ENCODE measurements at places on chromosomes 7 and 10.

DNA sequence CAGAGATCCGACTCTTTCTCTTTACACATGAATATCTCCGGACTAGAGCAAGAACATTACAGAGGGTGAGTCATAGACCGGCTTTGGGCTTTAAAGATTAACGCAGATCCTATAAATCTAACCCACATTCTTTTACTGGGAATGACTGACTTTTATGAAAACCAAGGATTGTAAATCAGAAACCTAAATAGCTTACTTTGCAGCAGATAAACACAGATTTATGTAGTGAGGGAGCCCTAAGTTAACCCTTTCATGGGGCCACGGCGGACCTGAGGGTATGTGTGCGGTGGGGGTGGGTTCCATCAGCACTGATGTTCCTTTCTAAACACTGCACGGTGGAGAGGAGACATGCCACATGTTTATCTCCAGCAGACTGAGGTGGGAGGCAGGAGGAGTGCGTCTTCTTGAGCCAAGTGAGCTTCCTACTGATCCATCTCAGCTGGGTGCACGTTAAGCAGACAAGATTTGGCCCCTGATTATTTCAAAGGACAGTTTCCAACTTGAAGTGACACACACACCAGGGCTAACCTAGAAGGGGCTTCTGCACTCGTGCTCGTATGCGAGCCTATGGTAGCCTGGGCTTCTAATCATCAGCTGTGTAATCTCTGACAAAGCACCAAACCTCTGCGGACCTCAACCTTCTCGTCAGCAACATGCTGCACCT, 127.6 kb downstream of the WDR11 start:
- no peak for DNase-seq

GRCh38 chr7:83259064-83259463, 96.4 kb upstream of the PCLO start:
- DNase-seq, result no peak

DNA sequence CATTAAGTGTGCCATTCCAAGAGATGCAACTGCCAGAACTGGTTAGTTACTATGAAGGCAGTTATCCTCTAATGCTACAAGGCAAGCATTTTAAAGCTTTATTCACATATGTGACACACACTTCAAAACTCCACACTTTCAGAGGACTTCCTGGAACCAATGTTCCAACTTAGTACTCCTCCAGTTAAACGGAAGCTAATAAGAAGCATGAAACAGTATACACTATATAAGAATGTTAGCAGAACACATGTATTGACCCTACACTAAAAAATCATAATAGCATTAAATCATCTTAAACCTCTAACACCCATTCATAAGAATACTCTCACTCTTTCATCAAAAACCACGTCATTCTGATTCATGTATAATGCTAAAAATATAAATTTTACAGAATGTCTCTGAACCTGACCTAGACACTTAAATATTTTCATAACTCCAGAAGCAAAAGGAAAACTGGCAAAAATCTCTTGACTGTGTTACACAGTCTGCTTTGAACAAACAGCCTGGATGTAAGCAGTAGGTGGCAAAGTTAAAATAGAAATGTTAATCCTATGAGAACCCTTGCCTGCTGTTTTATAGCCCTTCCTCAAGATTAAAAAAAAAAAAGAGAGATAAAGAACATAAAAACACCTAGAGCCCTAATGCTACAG, 135.0 kb downstream of the SEMA3C start:
- DNase-seq, result no peak

GRCh38 chr7:84017651-84018050, 176.9 kb downstream of the SEMA3A start:
- DNase-seq, result no peak

Data from caudate nucleus (tissue), 63 donors.